ENCODE measurements at places on chromosomes 16 and 17.

DNA sequence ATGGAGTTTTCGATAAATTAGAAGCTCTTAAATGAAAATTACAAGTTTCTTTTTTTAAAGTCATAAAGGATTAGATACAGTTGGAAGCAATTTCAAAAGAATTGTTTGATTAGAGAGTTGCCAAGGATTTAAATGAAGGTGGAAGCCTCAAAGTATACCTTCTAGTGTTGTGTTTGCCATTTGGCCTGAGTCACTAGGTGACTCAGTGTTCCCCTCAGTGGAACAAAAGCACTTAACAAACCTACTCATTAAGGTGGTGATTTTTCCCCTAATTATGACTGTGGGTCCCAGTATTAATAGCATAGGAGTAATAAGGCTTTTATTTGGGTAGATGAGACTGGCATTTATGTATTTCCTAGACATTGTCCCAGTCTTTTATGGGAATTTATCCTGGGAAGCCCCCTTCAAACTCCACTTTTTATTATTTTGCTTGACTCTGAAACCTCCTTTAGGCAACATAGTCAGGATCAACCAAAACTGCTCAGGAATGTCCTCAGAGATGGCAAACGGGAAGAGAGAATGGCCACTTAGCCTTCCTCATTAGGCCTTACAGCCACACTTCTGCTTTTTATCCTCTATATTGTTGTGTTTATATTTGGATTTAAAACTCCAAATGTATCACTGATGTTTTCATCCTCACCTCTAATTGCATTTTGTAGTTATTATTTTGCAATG lies 161.0 kb downstream of the FTO start:
- no peak for DNase-seq

DNA sequence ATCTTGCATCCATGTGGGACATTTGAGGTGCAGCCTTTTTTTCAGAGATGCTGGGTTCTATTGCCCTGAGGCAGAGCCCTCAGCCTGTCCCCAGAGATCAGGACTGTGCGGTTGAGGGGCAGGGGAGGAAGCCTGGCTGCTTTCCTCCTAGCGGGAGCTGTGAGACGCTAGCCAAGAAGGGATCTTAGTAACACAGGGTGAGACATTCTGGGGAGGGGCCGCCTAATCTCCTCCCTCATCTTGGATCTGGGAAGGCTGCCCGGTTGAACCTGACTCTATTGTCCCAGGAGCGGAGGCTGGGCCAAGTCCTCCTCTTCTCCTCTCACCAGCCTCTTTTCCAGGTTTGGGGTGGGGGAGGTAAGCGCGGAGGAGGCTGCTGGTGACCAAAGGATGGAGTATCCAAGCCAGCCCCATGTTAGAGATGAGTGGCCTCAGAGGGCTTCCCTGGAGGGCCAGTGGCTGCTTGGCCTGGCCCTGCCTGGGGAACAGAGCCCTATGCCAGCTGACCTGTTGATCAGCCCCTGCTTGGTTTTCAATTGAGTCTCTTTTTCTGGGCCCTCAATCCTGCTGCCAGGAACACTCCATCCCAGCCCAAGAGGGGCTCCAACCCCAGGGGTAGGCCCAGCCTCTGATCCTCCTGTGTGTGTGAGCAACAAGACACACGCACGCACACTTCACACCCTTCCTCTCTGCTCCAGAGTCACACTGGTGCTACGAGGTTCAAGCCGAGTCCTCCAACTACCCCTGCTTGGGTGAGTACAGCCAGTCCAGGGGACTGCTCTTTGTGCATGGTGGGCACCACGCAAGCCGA lies 5.0 kb downstream of the CA4 start:
- peak; percentile 28 for DNase-seq

DNA sequence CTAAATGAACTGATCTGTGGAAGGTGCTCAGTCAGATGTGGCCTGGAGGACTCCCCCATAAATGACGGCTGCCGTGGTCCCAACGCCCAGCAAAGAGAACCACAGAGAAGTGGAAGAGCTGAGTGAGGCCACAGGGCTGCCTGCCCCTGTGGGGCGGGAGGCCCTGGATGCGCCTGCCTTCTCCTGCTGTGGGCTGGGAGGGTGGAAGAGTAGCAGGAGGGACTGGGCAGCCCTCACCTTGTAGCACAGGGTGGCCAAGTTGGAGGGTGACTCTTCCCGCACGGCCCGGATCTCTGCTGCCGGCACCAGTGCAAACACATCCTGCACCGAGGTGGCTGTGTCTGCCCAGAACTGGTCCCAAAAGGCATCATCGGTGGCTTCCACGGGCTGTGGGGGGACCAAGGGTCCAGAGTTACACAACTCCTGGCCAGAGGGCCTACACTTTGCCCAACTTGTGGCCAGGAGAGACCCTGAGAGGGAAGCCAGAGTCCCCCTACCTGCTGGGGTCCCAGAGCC lies 8.3 kb downstream of the HID1 start:
- DNase-seq = no peak

DNA sequence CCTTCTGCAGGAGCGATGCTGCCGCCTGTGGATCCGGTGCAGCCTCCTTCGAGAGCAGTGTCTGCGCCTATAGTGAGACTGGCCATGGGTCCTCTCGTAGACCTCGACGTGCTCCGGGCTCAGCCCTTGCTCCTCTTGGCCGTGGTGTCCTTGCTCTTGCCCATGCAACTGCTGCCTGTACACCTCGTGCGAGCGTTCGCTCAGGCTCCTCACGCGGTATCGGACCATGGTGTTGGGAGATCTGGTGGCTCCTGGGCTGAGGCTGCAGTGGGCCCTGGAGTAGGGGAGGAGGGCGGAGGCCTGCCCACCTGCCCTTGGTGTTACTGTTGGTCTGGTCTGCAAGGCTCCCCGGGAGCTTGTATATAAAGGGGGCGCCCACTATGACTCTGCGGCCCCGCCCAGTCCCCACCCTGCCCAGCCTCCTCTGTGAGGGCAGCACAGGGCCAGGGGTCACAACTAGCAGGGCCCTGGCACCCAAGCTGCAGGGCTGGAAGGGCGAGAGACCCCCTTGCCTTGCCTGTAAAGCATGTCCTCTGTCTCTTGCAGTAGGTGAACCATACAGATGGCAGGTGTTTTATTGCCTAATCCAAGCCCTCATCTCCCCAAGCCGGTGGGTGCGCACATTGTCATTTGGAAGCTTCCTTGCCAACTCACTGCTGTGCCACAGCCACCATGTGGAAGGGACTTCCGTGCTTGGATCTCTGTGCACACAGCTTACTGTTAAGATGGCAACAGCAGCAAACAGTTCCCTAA lies at the start of gene PRM2:
Gene PRM2, minus strand, starts transcription at position 338 of the 753 bp plus-strand sequence. Its CDS starts 110 bp downstream, at position 228.
- no peak for DNase-seq

DNA sequence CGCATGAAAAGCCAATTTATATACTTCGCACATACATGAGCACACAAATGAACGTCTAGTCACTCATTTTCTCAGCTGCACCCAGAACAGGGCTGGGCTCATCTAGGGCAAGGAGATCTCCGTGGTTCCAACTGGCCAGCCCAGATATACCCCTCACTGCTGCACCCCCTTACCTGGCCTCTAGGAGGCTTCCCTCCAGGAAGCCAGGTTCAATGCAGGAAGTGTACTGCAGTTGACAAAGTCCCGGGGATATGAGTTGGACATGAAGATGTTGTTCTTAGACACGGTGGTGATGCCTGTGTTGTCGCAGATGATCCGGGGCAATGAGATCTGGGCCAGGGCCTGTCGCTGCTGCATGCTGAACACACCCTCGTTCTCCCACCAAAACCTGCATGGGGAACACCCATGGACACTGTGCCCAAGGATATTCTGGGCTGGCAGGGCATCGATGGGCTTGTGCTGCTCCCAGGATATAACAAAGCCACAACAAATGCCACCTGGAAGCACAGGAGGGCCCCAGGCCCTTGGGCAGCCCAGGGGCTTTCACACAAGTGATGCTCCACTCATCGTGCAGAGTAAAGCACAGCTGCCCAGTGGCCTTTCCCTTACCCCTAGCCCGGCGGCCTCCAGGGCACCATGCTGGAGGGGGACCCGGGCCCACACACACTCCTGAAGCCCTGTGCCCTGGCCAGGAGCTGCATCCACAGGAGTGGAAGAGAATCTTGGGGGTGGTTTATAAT lies 10.1 kb downstream of the MPO start:
- DNase-seq = no peak

- DNase-seq = no peak
These were observed 337.9 kb upstream of the DYNLRB2 start for GRCh38 chr16:80202831-80203413.

DNA sequence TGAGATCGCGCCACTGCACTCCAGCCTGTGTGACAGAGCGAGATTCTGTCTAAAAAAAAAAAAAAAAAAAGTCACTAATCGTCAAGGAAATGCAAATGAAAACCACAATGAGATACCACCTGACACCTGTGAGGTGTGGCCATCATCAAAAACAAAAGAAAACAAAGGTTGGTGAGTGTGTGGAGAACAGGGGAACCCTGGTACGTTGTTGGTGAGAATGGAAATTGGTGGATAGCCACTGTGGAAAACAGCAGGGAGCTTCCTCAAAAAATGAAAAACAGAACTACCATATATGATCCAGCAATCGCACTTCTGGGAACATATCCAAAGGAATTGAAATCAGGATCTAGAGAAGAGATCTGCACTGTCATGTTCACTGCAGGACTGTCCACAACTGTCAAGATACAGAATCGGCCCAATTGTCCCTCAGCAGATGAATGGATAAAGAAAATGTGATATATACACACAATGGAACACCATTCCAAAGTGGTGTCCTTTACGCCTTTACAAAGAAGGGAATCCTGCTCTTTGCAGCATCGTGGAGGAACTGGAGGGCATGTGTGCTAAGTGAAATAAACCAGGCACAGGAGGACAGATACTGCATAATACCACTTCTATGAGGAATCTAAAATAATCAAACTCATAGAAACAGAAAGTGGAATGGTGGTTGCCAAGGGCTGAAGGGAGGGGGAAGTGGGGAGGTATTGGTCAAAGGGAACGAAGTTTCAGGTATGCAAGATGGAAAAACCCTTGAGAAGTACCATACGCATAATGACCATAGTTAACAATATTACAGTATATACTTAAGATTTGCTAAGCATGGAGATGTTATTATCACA lies 63.5 kb upstream of the PLCG2 start:
- no peak for DNase-seq

GRCh38 chr16:71780521-71781089 lies 28.0 kb downstream of the AP1G1 start:
- no peak for DNase-seq

GRCh38 chr16:69937465-69937951 lies 13.6 kb upstream of the CLEC18A start:
- peak; percentile 86 for DNase-seq

- DNase-seq = no peak
These were observed 4.1 kb upstream of the CDH3 start for GRCh38 chr16:68640972-68641371.

GRCh38 chr17:69084911-69085310 lies 24.2 kb upstream of the ABCA9 start:
- no peak for DNase-seq

DNA sequence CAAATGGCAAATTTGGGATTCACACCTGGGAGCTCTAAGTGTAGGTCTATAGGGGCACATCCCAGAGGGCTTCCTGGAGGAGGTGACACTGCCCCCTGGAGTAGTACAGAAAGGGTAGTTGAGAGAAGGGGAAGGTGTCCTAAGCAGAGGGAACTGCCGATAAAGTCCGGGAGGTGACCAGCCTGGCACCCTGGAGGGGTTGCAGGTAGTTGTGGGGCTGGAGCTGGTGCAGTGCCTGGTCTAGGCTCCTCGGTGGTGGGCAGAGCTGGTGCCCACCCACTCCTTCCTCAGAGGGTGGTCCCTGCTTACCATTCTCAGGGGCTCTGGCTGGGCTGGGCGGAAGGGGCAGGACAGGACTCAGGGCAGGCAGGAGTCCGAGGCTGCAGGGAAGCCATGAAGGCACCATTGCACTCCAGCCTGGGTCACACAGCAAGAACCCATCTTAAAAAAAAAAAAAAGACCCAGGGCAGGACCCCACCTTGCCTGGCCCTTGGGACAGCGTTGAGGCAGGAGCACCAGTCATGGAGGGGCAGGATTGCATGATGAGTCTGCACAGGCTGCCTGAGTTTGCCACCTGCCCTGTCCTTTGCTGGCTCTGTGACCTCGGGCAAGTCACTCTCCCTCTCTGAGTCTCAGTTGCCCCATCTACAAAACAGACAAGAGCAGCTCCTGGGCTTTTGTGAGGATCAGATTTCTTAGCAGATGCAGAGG lies 43.8 kb downstream of the LAT start:
- no peak for DNase-seq

GRCh38 chr16:56576585-56577299 lies 11.9 kb downstream of the MT4 start:
- DNase-seq = peak; percentile 63

DNA sequence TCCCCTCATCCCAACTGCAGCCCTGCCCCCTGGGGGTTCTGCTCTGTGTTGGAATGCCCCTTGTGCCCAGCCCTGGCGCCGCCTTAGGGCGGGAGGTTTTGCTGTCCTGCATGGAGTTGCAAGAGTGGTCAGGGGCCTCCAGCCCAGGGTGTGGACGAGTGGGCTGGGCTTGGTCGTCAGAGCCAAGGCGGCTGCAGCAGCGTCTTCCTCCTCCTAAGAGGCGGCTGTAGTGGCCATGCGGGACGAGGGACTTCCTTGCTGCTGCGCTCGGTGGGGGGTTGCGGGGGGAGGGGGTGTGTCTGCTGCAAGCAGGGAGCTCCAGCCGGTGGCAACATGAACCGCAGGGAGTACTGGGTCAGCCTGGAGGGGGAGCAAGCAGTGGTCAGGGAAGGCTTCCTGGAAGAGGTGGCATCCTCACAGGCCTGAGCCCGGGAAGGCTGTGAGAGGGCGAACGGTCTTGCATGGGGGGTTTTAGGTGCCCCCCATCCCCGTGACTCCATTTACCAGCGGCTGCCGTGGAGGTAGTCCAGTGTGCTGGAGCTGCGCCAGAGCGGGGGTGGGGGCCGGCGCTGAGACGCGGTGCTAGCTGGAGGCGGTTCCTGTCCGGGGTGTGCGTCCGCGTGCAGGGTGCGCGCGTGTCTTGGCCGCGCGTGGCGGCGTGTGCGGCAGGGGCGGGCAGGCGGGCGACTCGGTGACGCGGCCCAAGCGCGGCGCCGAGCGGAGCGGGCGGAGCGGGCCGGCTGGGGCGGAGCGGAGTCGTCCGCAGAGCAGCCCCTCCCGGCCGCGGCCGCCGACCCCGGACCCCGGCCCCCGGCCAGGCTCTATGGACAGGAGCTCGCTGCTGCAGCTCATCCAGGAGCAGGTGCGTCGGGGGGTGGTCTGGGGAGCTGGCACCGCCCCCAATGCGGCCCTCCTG lies at the start of gene RHBDL1:
Gene RHBDL1, plus strand, starts transcription at position 704 of the 916 bp plus-strand sequence. Its CDS starts 120 bp downstream, at position 824.
- peak; percentile 62 for DNase-seq

GRCh38 chr16:8576141-8577004 lies 13.9 kb downstream of the TMEM114 start:
- DNase-seq = no peak

GRCh38 chr16:88471575-88471974 lies 18.5 kb downstream of the ZFPM1 start:
- DNase-seq = no peak

DNA sequence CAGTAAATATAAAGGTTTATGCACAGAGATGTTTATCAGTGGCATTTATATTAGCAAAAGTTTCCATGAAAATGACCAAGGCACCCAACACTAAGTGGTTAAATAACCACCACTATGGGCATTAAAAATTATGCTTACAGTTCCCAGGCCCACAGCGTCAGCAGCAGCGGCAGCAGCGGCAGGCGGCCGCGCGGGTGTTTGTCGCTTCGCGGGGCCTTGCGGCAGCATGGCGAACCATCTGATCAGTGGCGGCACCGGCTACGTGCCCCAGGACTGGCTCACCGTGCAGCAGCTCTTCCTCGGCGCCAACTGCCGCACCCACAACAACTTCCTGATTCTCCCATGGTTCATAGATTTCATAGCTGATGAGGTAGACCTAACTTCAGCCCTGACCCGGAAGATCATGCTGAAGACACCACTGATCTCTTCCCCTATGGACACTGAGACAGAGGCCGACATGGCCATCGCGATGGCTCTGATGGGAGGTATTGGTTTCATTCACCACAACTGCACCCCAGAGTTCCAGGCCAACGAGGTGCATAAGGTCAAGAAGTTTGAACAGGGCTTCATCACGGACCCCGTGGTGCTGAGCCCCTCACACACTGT lies 71.0 kb downstream of the GRIN2A start:
- no peak for DNase-seq
